H7 (cell line): ENCODE measurements at places on chromosomes 6 and 20. TPM values are rescaled to one million over a fixed set of nuclear protein-coding genes. Genes with fewer than 3 reads are reported as not detected.

Gene CRYBG1
- total RNA-seq, result 0.66 and 1.3 TPM in 2 replicates

Gene MUCL3
- total RNA-seq, result not detected in 2 replicates

Gene SLC22A7
- not detected in 2 replicates for total RNA-seq

Gene ULBP3
- 1.9 and 2.1 TPM in 2 replicates for total RNA-seq

Gene PCSK2
- 0.10 and 0.11 TPM in 2 replicates for total RNA-seq
